Hematopoietic multipotent progenitor cell treated with erythropoietin and hydrocortisone succinate and interleukin-3 and kit ligand, for 15 days (in vitro differentiated cells): ENCODE measurements at places on chromosomes 1 and 21.

DNA sequence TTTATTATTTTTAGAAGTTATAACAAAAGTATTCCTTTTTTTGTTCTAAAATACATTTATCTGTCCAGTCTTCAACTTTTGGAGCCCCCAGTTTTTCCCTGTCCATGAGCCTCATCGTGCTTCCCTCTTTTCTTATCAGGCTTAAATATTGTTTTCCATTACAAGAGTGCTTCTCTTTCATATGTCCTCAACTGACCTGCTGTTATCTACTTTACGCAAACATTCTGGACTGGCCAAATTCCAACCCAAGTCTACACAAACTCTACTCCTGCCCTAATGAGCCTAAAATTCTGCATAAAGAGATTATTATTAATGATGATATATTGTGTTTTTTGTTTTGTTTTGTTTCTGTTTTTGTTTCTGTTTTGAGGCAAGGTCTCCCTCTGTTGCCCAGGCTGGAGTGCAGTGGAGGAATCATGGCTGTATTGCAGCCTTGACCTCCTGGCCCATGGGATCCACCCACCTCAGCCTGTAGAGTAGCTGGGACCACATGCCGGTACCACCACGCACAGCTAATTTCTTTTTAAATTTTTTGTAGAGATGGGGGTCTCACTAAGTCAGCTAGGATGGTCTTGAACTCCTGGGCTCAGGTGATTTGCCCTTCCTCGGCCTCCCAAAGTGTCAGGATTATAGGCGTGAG is 318.8 kb upstream of the NEGR1 start:
- DNase-seq = no peak

- no peak for DNase-seq
These were observed 127.1 kb downstream of the RIPK4 start for GRCh38 chr21:41639766-41640165.

DNA sequence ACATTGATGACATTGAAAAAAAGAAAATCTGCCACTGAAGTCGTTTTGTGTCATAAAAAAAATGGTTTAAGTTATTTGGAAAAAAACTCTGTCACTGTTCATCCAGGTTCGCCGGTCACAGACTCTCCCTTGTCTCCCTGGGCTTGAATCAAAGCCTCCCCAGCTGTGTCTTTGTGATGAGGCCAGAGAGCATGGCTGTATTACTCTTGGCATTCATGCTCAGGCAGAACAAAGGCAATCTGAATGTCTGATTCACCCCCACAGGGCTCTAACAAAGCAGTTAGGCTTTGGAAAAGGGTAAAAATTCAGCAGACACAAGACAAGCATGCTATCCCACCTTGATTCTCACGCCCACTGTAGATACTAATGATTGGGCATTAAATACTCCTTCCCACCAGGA is 304.3 kb upstream of the PLD5 start:
- DNase-seq = no peak

DNA sequence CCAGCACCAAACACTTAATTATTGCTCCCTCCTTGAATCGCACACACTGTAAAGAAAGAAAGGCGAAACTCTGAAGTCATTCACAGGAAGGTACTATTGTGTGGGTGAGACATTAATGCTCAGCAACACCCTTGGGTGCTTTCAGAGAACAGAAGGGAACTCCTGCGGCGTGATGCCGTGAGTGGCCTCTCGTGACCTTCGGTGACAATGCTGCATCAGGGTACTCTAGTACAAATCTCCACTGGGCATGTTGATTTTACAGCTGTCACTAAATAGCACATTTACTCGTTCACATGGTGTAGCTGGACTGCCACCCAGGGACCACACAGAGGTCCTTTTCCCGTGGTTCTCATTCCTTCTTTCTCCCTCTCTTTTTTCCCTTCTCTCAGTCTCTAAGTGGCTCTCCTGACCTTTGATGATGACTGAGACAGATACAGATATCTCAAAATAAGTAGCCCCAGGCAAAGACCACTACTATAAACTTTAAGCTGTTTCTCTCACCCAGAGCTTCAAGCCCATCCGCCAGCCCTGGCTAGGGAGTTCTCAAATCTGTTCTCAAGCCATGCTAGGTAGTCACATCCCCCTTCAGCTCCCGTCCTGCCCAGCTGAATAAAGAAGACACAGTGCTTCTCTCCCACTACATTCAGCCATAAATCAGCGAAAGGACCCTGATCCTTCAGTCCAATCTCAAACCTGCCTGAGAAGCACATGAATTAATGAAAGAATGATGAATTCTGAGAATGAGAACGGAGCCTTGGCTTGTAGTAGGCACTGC is 223.4 kb upstream of the FMN2 start:
- no peak for DNase-seq

- DNase-seq = no peak
These were observed 661.7 kb downstream of the KCNT2 start for GRCh38 chr1:195946500-195946899.

- DNase-seq = no peak
These were observed 2.7 kb downstream of the RHBG start for GRCh38 chr1:156371553-156372264.

GRCh38 chr1:203381151-203381751 is 30.3 kb upstream of the FMOD start:
- DNase-seq = no peak

DNA sequence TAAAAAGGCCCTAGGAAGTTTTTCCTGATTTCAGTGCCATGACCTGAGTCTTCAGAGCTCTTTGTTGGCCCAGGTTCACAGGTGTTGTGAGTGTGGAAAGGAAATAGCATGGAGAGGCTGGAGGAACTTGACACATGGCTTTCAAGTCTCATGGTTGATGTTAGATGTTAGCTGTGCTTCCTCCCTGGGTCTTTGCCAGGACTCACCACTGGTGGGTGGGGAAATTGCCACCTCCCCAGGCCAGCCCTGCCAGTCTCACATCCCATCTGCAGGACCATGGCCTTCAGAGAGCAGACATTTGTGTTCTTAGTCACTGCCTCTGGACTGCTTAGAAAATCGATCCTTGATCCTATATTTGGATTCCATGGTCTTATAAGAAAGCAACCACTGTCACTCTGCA is 383.2 kb downstream of the DISC1 start:
- no peak for DNase-seq

GRCh38 chr1:207282058-207282457 is 39.4 kb upstream of the CD55 start:
- no peak for DNase-seq

- no peak for DNase-seq
These were observed 156.8 kb downstream of the ST6GALNAC3 start for GRCh38 chr1:76231320-76231719.

GRCh38 chr1:101728029-101728428 is 268.7 kb downstream of the OLFM3 start:
- DNase-seq = no peak

DNA sequence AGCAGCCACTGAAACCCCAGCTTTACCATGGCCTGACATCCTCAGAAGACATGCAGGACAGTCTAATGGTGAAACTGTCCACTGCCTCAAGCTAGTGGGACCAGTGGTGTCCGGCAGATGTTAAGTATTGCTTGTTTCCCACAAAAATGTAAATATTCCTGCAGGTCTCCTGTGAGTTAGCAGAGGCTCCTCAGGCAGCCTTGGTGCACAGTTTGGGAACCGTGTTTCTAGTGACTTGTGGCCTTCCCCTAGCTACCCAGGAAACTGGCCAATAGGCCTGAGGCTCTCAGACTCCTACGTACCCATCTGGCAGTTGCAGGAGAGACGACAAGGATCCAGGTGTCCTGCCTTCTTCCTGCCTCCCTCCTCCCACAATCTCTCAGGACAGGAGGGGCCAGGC is 142.4 kb downstream of the CAMTA1 start:
- DNase-seq = no peak

DNA sequence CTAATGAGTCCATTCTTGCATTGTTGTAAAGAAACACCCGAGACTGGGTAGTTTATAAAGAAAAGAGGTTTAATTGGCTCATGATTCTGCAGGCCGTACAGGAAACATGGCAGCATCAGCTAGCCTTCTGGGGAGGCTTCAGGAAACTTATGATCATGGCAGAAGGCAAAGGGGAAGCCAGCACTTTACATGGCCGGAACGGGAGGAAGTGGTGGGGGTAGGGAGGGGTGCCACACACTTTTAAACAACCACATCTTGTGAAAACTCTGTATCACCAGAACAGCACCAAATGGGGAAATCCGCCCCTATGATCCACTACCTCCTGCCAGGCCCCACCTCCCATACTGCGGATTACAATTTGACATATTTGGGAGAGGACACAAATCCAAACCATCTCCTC is 43.9 kb downstream of the NOS1AP start:
- no peak for DNase-seq

DNA sequence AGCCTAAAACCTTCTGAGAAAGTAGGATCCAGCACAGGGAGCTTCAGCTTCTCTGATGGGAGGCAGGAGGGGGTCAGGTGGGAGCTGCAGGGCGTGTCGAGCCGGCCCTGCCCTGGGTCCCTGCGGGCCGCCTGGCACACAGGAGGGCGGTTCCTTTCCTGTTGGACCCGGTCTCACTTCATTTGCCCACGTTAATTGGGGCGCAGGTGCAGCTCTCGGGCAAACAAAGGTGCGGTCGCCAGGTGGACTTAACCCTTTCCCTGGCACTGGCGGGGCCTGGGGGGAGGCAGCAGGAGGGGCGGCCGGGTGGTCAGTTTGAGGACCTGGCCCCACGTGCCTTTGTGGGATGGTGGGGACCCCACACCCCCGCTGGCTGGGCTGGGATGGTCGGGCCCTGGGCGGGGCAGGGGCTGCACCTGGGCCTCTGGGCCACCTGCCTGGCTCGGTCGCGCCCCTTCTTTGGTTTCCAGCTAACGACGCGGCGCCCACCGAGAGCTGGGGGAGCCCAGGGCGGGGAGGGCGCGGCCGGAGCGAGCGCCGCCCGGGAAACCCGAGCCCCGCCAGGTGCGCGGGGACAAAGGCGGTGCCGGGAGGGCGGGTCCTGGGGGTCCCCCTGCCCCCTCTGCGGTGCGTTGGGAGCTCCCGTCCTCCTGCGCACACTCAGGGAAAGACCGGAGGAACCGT is 20.8 kb upstream of the C1orf159 start:
- no peak for DNase-seq

DNA sequence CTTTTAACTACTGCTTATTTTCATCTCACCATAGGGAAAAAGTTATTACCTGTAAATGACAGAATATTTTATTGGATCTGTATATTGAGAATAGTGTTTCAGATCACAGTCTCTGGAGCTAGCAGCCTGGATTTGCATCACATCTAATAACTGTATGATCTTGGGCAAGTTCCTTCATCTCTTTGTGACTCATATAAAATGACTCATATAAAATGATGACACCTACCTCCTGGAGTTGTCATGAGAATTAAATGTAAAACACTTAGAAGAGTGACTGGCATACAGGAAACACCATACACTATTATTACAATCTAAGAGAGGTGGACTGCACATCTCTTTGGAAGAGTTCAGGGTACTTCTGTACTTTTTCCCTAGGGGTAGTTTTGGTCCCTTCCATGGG is 421.3 kb downstream of the NEGR1 start:
- no peak for DNase-seq

DNA sequence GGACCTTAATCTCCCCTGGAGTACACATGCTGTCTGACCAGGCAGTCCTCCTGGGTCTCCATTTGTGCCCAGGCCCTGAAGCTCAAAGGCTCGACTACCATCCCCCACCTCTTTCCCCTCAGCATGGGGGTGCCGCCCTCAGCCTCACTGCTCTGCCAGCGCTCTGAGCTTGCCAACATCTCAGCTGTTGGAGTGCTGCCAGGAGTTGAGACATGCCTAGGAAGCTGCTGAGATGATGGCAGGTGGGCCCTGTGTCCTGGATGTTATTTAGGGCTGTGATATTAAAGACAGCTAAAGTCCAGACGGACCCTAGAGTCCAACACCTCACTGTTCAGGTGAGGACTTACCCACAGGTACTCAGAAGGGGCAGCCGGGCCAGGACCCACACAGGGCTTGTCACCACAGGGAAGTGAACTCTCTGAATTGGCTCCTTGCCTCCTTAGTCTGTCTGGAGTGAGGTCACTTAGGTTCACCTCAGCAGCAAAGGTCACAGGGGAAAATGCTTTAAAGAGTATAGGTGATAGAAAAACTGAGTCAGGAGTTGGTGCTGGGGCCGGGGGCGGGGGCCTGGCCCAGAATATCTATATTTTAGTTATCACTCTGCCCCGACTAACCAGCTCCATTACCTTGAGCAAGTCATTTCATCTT is 19.7 kb upstream of the KCNC4 start:
- peak; percentile 78 for DNase-seq

DNA sequence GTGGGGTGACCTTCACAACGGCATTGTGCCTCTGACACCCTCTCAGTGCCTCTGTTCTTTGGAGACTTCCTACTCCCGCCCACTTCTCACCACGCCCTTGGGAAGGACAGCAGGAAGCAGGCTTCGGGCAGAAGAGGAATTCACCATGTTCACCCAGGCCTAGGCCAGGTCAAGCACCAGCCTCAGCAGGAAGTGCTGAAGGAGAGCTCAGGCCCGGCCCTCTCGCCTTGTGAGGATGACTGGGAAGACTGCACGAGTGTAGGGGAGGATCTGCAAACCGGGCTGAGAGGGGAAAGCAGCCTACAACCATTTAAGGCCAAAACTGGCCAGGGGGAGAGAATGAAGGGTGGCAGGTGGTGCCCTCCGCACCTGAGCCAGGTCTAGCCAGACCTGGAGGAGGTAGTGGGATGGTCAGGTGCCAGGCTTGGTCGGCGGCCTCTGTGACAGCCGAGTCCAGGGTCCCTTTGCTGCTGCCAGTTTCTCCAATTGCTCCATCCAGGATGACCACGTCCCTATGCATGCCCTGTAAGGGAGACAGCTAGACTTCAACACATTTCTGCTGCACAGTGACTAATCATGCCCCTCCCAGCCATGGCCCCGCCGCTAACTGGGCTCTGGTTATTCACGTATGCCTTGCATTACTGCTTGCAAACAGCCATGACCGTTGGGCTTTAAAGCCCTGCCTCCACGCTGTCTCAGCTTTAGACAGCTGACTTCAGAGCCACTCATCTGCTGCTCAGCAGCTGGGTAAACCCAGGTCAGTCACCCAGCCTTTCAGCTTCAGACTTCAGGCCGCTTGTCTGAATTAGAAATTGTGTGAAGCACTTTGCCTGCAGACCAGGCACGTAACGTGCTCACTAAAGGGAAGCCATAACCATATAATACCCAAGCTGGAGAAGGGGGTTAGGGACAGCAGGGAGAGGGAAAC is 8.9 kb downstream of the MRTO4 start:
- no peak for DNase-seq

GRCh38 chr1:209411491-209411929 is 172.0 kb upstream of the CAMK1G start:
- DNase-seq = no peak

- DNase-seq = no peak
These were observed 160.8 kb downstream of the VAV3 start for GRCh38 chr1:107804134-107804533.
